ENCODE measurements at places on chromosomes 3 and 15.

- DNase-seq: no peak
These were observed 261.6 kb upstream of the LYSMD4 start for GRCh38 chr15:99994849-99995248.

GRCh38 chr3:97940034-97940433, 32.2 kb downstream of the RIOX2 start:
- no peak for DNase-seq

GRCh38 chr3:18424729-18425640, at the start of gene SATB1:
TSS of gene SATB1 (minus strand) at chr3:18425339. CDS start at chr3:18420967, 4,372 bp downstream.
- DNase-seq: peak; percentile 57

DNA sequence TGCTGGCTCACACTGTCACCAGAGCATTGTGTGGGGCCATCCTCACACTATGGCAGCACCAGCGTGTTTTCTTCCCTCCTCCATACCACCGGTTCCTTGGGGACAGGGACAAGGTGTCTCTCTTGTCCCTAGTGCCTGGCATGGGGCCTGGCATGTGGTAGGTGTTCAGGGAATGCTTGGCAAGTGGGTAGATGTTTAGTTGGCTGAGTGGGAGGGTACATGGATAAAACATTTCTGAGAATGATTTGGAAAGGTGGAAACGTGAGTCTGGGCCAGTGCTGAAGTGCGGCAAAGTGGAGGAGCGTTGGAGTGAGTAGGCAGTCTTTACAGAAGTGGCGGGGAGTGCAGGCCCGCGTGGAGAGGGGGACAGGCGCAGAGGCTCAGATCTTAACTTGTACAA, 15.0 kb downstream of the SNAPC5 start:
- DNase-seq: peak; percentile 32

DNA sequence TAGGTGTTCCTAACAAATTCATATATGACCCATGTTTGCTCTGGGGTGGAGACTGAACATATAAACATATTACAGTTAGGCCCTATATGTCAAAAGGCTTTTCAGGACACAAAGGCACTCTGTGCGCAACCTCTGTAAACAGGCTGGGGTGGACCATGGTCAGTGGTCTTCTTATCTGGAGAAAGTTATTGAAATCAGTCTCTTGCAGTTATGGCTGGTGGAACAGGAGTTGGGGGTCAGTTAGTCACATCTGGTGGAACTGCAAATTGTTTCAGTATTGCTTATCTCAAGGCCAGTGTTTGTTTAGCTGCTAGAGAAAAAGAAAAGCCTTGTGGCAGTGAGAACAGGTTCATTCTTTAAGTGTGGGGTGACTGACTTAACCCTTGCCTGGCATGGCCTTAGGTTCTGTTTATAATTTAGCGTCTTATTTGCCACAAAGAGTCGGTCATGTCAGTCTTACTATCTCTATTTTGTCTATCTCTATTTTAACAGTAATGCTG, 5.9 kb upstream of the GP9 start:
- DNase-seq: no peak
